OCI-LY7 (cell line): ENCODE measurements at places on chromosomes 1 and 21. TPM values are rescaled to one million over a fixed set of nuclear protein-coding genes. Genes with fewer than 3 reads are reported as not detected.
A peak's percentile ranks its signal among the peaks of the same experiment; 100 is the strongest.

GRCh38 chr1:211713231-211713630 is 37.8 kb upstream of the NEK2 start:
- DNase-seq = no peak

DNA sequence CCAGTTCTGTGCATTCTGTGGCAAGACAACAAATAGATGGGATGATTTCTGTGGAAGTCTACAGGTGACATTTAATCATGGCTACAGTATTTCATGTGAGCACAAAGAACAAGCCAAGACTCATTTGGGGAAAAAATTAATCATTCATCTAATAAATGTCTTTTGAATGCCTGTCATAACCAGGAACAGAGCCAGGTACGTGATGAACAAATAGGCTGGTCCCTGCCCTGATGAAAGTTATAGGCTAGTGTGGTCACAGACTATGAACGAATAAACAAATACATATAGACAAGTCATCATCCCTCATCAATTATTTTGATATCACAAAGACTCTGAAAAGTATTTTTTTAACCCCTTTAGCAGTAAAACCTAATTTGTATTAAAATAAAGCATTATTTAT is 226.4 kb upstream of the RRP15 start:
- no peak for DNase-seq

DNA sequence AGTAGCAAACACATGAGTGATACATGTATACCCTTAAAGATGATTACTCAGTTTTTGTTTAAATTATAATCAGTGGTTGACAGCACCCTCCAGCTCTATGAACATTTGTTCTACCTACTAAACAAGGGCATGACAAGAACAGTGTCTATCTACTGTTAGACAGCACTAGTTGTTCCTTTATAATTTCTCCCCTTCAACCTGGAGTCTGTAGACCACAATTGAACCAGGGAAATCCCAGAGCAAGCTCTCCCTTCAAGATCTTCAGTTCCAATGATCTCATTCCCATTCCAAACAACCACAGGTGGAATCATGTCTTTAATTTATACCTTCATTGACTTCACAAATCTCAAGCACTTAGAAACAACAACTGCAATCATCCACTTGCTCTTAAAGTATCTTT is 216.1 kb downstream of the HHIPL2 start:
- DNase-seq = no peak

DNA sequence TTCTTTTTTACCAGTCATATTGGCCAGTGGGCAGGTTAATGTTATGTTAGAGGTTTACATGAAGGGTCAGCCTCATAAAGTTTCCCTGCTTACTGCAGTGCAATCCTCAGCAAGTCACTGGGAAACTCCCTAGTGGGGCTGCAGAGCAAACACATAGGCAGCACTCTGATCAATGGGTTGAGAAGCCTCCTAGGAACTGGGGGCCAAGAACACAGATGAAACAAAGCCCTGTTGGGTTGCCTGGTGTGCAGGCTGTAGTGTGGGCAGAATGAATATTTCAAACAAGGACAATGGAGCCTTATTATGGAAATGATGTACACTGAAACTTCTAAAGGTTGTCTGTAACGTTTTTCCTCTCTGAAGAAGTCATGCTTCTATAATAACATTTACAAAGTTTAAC is 431.6 kb upstream of the PTBP2 start:
- no peak for DNase-seq

DNA sequence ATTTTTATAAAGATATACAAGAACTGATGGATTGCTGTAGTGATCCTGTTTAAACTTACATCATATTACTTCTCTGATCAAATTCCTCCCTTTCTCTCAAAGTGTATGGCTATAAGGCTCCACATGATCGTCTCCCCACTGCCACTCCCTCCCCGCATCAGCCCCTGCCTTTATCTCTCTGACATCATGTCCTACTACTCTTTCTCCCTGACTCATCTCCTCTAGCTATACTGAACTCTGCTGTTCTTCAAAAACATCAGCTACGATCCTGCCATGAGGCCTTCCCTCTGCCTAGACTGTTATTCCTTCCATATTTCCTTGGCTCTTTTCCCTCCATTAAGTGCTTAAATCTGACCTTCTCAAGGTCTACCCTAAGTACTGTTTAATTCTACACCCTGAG is 22.8 kb downstream of the HFM1 start:
- DNase-seq = no peak

- no peak for DNase-seq
Measured at GRCh38 chr1:195608883-195609282, 999.4 kb downstream of the KCNT2 start.

DNA sequence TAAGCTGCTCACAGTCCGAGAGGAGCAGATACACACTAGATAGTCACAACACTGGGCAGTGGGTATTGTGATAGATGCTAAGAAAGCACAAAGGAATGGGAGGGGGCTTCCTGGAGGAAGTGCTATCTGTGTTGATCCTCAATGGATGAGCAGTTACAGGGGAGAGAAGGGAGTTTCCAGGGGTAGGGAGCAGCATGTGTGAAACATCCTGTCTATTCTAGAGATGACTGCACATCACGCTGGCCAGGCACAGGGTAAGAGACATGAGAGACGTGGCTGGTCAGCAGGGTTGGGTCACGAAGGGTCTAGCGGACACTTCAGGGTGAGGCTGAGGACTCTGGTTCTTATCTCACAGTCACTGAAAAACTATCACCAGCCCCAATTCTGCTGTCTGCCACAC is 235.2 kb downstream of the TRABD2B start:
- no peak for DNase-seq

DNA sequence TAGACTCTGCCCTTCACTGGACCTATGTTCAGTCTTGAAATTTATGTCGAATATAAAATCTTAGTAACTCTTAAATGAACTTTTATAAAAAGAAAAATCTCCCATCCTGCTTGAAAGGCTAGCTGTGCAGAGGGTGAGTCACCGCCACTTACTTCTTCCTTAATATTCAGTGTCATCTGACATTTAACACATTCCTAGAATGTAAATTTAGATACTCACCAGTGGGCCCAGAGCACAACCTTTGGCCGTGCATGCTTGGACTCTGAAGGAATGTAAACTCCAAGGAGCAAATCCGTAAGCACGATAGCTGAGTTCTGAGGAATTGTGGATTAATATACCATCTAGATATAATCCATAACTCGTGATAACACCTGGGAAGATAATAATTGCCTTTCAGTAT is 403.3 kb downstream of the KCTD3 start:
- DNase-seq = no peak

GRCh38 chr1:39205781-39206464 is 1.4 kb downstream of the MACF1 start:
- no peak for DNase-seq

- DNase-seq = peak; percentile 23
Measured at GRCh38 chr1:157073944-157074685, 25.5 kb downstream of the ETV3L start.

- DNase-seq = no peak
Measured at GRCh38 chr21:41824466-41825207, 54.5 kb downstream of the PRDM15 start.

GRCh38 chr1:47179017-47179987 is 10.5 kb downstream of the PDZK1IP1 start:
- peak; percentile 75 for DNase-seq

The ZNF678 gene
- 19.7 and 20.4 TPM in 2 replicates for total RNA-seq

The FCGR2B gene
- 1.9 and 4.8 TPM in 2 replicates for total RNA-seq

The RAB25 gene
- total RNA-seq = 0.48 TPM in 1 of 2 replicates, not detected in the other

The DARS2 gene
- 70.8 and 74.8 TPM in 2 replicates for total RNA-seq

The MPL gene
- total RNA-seq = not detected in 2 replicates
